ENCODE measurements at places on chromosomes 7 and 10.

- no peak for DNase-seq
Measured at GRCh38 chr10:2844925-2845324, 222.4 kb upstream of the PFKP start.

DNA sequence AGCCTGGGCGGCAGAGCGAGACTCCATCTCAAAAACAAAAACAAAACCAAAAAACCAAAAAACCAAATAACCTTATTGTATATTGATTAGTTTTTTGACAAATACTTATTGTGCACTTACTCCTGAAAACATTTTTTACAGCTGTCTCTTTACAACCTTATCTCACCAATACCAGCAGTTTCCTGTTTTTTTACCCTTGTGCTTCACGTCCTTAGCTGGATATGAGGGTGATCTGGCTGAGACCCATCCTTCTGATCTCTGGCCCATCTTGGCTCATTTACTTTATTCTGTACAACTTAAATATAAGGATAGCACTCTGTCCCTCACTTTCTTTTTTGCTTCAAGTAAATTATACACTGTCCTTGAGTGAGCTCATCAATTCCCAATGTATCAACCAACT is 104.6 kb upstream of the DNAJB12 start:
- no peak for DNase-seq

DNA sequence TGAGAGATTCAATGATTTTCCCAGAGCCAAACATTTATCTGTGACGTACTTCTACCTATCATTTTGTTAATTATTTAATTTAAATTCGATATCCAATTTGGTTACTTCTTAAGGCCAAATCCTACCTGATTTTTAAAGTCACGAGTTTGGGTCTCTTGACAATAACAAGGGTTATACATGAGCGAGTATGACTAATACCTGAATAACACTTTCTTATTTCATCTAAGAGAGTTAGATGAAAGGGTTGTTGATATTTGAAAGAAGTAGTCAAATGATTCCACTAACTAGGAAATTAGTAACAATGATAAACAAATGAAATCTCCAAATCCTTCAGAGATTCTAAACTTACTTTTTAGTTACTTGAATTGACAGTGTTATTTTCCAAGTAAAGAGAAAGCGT is 1086.9 kb downstream of the XPNPEP1 start:
- DNase-seq: no peak

GRCh38 chr7:101916041-101916800 is 98.8 kb downstream of the CUX1 start:
- DNase-seq: no peak

DNA sequence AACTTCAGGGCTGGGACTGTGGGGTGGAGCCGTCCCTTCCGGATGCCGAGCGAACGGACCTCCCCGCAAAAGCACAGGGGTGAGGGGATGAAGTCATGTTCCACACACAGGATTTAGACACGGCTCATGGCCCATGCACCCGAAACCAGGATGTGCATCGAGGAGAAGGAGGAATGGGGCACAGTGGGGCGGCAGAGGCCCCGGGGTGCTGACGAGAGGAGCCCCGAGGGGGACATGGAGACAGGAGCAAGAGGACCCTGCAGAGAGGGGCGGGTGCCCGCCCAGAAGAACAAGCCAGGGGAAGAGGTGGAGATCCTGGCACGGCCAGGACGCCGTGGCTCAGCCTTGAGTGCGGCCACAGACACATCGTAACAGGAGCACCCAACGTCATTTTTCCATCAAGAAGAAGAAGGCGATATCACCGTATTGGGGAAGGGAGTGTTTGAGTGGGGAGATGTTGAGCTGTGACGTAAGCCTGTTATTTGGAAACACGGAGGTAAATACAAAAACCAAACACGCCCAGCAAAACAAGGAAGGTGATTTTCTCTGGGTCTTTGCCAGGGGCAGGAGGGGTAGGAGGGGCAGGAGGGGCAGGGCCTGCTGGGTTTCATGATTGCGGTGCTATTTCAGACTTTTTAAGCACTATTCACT is 25.3 kb upstream of the FOXL3 start:
- no peak for DNase-seq

DNA sequence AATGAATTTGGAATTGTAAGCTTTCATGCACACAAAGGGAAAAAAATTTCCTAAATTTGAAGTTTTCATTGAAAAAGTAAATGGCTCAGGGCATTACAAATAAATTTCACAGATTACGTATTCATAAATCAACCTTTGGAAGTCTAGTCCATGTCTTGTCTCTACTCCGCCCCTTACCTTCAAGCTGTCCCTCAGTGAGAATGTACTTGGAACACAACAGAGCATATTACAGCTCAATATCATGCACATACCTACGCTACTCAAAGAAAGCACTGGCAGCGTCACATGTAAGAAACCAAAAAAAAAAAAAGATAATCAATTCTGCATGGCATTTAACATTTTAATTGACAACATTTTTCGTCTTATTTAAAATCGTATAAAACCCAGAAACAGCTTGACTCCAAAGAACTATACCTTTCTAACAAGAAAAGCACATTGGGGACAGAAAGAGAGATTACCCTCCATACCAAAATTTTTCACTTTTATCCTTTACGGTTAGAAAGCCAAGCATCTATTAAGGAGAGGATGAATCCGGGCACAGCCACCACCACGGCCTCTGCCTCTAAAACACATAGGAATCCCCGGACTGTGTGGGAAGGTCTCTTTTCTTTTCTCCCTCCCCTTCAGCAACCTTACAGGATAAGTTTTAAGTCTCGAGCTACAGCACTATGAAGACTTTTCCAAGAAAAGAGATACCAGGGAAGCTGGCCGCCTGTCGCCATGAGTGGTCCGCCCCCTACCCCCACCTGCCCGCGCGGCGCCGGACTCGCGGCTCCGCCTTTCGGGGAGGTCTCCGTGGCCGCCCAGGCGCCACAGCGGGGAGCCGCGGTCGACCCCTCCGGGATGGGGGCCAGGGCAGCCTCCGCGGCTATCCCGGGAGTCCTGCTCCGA is 1.1 kb downstream of the JMJD1C start:
- no peak for DNase-seq

GRCh38 chr10:69321039-69321715 is 42.9 kb downstream of the HK1 start:
- DNase-seq: no peak

- no peak for DNase-seq
Measured at GRCh38 chr7:158281441-158281840, 306.2 kb downstream of the PTPRN2 start.

DNA sequence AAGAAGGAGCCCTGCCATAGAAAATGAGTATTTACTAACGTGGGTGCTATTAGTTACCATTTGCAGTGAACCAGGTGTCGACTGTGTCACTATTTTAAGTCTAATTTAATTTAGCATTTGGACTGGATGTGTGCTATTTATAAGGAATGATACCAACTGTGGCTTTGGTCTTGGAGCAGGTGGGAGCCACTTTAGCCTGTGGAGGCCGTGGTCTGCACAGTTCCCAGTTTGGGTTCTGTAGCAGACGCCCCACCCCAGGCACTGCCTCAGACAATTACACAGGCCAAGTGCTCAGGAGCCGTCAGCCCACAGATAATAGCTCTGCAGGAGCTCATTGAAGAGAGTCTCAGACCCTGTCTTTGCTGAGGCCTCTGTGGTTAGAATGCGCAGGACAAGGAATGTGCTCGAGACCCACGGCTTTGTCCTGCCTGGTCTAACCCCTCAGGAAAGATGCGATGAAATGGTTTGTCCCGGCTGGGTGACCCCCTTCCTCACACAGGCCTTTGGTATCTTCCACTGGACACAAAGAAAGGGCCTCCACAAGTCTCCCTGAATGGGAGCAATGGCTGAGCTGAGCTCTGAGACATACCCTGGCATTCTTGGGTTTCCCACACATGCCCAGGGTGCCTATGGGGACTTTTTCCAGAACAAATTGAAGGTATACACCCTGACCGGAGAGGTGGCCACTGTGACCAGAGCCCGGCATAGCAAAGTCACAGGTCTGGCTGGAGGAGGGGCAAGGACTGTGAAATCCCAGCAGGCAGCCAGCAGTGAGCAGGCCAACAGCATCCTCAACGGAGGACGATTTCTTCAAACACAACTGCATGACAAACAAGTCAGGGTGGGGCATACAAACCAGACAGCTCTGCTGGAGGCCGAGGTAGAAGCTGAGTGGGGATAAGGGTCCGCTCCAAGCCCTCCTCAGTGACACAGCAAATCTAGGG is 251.2 kb downstream of the ARHGAP12 start:
- DNase-seq: no peak

- no peak for DNase-seq
Measured at GRCh38 chr10:4353059-4353655, 472.9 kb upstream of the AKR1E2 start.

DNA sequence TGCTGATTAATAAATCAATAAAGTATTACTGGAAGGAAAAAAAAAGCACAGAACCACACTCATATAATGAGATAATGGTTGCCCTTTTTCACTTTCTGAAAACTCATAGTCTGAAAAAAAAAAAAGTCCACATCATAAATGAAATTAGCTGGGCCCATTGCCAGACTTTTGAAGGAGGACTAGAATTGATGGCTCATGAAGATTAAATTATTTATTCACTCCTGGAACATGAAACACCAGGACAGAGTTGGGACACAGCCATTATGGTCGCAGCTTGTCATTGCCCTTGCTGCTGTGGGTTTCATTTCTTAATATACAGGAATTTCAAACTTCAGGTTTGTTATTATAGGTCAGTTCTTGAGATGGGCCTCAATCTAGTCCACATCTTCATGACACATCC is 91.9 kb downstream of the CNTNAP2 start:
- DNase-seq: no peak

- no peak for DNase-seq
Measured at GRCh38 chr10:77889277-77889903, 37.2 kb downstream of the DLG5 start.

- DNase-seq: no peak
Measured at GRCh38 chr7:78022165-78022564, 223.6 kb downstream of the PHTF2 start.

DNA sequence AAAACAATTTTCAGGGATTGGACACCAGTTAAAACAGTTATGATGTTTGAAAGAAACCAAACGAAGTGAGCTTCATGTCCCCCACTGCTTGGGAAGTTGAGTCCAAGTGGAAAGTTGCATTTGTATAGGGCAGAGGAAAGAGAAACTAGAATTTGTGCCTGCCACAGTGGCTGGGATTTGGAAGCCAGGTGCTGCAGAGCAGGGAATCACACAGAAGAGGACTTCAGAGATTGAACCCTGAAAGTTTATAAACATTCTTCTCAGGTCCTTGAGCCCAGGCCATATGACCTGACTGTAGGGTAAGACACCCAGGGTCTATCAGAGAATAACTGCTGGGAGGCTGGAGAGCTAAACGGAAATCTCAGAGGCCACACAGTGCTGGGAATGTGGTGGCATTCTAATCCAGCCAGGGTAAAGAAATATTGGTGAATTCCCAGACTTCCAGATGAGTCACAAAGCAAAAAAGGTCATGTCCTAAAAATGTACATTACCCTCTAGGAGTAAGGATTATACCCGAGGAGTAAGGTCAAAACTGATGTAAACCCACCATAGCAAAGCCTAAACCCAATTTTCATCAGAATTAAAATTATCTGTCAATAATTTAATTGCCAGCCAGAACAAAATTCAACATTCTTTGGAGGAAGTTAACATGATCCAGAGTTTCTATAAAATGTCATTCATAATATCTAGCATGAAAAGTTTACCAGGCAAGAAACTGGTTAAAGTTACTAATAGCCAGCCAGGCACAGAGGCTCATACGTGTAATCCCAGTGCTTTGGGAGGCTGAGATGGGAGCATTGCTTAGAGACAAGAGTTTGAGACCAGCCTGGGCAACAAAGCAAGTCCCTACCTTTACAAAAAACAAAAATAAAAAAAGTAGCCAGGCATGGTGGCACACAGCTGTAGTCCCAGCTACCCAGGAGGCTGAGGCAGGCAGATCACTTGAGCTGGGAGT is 31.2 kb downstream of the TOMM7 start:
- DNase-seq: no peak

DNA sequence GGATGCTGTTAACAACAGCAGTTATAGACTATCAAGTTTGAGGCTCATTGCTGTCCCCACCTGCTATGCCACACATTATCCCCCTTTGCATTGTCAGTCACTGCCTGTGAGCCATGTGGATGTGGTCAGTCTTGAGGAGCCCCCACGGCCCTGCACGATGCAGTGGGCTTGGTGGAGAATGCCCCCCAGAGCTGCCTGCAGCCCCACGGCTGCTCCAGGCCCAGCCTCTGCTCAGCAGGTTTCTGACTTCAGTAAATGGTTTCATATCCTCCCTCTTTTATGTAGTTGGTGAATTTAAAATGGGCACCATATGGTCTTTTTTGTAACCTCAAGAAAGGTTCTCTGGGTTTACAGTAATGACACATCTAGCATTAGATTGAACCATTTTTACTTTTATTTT is 164.1 kb downstream of the EBF3 start:
- DNase-seq: no peak

GRCh38 chr7:128879461-128879938 is 16.8 kb downstream of the ATP6V1F start:
- no peak for DNase-seq

DNA sequence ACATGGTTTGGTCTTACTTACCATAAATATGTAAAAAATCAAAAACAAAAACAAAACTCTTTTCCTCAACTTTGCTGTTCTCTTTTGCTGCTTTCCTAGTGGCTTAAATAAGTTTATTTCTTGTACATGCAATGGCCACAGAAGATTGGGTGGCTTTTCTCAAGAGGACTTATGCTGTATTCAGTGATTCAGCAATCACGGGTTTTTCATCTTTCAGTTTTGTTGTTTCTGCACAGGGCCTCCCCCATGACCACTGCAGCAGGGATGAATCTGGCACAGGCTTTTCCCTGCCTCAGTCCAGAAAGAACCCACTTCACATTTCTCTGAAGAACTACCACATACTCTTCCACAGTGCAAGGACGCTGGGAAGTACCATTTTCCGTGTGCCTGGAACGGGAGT is 355.0 kb downstream of the RNLS start:
- DNase-seq: no peak

- DNase-seq: no peak
Measured at GRCh38 chr7:17009007-17009719, 127.4 kb upstream of the AGR3 start.

DNA sequence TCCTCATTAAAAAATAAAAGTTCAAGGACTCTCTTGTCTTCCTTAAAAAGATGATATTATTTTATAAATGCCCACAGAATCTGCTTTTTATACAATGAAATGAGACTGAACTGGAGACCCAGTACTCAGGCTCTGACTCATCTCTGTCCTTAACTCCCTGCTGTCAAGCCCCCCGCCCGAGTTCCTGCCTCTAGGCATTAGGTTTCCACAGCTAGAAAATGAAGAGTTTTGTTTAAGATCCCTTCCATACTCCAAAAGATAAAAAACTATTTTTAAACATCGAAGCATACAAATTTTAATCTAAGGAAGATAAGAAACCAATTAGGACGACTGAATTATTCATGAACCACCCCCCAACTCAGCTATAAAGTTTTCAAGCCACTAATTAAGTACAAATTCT is 97.7 kb upstream of the FEZF1 start:
- DNase-seq: no peak

- no peak for DNase-seq
Measured at GRCh38 chr7:113282875-113283274, 164.5 kb upstream of the SMIM30 start.

DNA sequence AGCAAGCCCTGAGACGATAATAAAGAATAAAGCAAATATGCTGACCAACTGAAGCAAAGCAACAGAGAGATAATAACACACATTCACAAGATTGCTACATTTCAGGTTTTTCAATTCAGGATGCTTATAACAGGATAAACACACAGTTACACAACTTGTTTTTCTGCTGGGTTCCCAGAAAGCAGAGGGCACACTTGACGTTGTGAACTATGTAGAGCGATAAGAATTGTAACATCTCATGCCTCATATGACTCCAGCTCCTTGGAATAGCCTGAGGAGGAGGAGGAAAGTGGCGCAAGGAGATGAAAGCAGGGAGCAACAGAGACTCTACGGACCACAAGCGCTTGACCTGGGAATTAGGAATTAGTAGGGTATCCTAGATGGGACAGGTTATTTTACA is 201.7 kb downstream of the SKAP2 start:
- DNase-seq: no peak
